ENCODE measurements at places on chromosomes 4 and X.

GRCh38 chr4:33411182-33411581 lies 2691.0 kb downstream of the PCDH7 start:
- DNase-seq = no peak

DNA sequence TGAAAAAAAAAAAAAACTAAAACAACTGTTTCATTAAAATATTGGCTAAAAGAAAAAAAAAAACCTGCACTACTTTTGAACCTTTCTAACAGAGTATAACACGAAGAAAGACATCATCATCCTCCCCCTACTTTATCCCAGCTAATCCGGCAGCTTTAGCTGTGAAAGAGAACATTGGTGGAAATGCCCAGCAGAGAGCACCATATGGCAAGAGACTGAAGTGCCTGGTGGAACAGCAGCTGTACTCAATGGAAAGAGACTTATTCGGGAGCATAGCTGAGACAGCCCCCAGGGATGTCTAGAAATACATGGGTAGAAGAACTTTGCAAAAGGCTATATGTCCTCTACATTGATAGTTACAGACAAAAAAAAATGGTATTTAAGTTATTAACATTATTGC lies 30.3 kb downstream of the STPG2 start:
- DNase-seq = no peak

- no peak for DNase-seq
Measured at GRCh38 chrX:153778684-153779101, 2.1 kb upstream of the SRPK3 start.

DNA sequence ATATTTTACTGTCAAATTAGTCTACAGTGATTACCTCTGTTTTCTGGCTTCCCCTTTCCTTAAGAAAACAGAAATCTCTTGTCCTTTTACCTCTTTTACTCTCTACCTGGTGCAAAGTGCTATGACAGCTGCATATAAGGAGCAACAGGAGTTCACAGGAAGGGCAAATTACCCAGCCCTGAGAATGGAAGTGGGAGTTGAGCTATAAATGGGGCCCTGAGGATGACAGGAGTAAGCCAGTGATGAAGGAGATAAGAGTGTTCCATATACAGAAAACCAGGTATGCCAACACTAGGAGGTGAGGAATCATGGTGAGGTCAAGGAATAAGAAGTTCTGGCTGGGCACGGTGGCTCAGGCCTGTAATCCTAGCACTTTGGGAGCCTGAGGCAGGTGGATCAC lies 4.5 kb upstream of the HSD17B13 start:
- no peak for DNase-seq

DNA sequence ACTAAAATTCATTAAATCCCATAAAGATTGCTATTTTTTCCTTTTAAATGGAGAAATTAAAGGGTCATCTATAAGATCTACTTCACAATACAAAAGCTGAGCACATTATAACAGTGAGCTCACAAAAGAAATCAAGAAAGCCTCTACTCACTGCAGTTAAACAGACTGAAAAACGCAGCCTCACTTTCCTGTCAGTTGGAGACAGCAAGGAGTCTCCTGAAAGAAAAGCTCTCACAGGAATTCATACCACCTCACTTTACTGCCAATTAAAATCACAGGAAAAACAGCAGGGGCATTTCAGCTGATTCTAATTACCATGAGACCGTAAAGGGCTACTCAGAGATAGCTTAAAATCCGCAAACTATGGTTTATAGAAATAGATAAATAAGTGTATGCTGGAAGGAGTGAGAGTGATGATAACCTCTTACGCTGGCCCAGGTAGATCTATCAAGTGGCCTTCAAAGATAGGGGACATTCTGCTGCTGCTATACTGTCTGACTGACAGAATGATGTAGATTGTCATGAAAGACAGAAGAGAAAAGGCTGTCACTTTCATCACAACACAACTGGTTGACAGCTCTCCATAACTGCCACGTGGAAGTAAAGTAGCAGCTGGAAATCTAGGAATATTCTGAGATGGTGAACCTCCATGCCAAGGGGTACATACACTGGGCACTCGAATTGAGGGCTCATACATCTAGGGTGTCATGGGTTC lies 1333.7 kb upstream of the DIAPH2 start:
- no peak for DNase-seq

GRCh38 chrX:45485719-45486118 lies 285.0 kb upstream of the DIPK2B start:
- DNase-seq = no peak

DNA sequence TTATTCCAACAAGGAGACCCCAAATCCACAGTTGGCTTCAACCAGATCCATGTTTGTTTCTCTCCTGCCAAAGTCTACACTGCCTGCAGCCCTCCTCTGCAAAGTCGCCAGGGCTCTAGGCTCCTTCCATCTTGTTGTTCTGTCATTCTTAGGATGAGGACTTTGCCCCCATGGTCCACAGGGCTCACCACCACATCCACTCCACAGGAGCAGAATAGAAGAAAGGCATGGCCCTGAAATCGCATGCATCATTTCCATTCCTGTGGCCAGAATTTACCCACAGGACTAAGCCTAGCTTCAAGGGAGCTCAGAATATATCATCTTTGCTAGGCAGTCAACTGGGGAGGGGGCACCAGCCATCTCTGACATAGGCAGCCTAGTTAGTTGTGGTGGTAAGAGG lies 254.7 kb downstream of the FBXW7 start:
- DNase-seq = no peak

DNA sequence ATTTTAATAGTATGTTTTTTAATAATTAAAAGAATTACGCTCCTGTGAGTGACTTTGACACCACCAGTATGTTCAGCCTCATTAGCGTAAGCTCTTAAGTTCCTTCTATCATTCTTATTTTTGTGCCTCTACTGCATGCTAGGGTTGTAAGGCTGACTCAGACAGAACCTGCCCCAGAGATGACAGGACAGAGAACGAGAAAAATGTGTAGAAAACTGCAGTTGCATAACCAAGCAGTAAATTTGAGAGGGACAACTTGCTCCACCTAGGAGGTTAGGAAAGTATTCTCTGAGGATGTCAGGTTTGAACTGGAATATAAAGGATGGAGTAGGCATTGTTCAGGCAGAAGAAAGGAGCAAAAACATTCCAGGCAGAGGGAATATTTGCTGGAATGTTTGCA lies 98.7 kb downstream of the NFKB1 start:
- DNase-seq = no peak

- no peak for DNase-seq
Measured at GRCh38 chr4:11615601-11616000, 186.9 kb upstream of the HS3ST1 start.

DNA sequence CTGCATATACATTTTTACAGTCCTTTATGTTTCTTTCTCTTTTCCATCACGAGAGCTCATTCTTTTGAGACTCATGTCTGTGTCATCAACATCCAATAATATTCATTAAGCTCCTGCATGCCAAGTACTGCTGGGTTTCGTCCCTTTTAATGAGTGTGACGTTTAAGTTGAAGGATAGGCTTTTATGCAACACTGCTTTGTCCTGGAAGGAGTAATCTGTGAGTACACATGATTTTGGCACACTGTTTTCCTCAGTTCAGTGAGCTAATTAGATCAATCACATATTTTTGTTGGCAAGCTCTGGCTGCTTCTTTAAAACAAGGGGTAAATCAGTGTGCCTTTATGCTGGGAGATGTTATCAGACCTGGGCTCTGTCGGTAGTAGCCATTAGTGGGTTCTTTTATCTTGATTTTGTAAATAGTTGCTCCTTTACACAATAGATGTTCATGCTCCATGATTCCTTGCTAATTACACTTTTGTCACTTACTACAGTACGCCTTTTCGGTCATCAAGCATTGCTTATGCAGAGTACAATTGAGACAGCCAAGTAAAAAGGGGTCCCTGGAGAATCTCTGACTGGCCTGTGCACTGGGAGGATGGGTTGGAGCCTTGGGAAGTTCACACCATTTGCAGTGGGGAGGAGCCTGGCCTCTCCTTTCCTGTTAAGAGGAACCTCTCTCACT lies 132.6 kb downstream of the FHIP1A start:
- no peak for DNase-seq

DNA sequence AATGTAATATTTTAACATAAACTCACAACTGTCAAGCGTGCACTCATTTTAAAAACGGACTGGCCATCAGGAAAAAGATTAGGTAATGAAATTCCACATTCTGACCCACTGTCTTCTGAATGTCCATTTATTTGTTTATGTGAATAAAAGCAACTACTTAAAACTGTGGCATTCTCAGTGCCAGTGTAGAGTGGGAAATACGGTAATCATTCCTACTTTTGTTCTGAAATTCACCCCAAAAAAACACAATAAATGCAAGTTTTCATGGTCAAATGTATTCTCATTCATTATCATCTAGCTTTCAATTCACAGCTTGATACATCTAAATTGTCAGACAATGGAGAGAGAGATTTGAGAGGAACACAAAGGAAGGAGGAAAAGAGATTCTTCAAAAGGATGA lies 260.9 kb downstream of the DCHS2 start:
- no peak for DNase-seq

DNA sequence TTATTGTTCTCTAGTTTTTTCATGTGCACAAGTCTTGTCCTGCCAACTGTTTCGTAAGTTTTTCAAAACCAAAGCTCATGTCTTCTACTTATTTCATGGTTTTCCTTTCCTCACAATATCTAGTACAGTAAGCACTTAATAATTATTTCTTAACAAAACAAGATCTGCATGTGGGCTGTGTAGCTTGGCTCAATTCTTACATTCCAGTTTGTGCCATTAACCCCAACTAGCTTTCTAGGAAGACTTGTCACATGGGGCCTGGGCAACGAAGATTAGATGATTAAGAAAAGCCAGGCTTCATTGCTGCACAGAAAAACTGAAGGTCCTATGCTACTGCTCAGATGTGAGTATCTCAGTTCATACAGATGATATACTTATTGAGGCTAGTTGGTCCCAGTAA lies 155.3 kb upstream of the TEX13A start:
- no peak for DNase-seq

DNA sequence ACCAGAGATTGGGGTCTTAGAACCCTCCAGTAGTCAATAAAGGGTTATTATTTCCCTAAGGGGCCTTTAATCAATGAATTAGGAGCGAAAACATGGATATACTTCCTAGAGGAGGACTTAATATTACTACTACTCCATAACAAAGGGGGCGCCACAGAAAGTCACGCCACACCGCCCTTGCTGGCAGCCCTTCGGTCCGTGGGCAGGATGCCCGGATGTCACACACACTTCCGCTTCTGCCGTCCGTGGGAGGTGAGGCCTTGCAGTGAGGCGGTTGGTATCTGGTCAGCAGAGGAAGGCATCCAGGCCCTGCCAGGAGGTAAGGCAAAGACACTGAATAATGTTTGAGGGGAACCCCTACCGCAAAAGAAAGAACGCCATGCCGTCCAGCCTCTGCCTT lies 436 bp downstream of the MAGEB10 start:
- DNase-seq = no peak

GRCh38 chr4:71586087-71586763 lies 197.7 kb downstream of the GC start:
- no peak for DNase-seq
